ENCODE measurements at places on chromosomes 2 and 18. TPM values are rescaled to one million over a fixed set of nuclear protein-coding genes. Genes with fewer than 3 reads are reported as not detected.

DNA sequence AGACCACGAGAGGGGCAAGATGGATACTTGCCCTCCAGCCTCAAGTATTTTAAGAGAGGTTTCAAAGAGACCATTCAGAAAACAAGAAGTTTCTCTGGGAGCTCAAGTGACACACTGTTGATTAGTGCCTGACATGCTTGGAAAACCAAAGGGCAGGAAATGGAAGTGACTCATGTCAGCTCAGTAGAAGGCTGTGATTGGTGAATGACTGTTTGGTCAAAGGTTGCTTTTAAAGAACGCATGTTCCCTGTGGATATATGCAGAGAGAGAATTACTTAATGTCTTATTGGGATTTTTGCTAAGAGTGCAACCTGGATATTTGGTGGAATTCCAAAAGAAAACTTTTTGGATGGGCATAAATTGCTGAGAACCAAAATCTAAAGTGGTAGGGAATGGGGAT is 549.9 kb downstream of the XIRP2 start:
- DNase-seq, result no peak

DNA sequence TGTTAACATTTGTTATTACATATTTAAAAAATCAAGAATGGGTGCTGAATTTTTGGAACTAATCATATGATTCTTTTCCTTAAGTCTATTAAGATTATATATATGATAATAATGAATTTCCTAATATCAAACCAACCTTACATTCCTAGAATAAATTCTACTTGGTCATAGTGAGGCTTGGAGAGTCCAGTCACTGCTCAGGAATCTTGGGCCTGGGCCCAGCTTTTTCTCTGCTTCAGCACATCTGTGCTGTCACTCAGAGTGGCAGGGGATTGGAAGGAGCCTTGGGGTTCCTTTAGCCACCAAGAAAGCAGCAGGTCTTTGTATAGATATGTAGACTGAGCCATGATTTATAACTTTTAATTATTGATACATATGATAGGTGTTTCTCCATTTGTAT is 19.9 kb upstream of the ZAP70 start:
- DNase-seq, result no peak

- DNase-seq, result no peak
Observed at GRCh38 chr2:173223871-173224270, 130.8 kb upstream of the CDCA7 start.

DNA sequence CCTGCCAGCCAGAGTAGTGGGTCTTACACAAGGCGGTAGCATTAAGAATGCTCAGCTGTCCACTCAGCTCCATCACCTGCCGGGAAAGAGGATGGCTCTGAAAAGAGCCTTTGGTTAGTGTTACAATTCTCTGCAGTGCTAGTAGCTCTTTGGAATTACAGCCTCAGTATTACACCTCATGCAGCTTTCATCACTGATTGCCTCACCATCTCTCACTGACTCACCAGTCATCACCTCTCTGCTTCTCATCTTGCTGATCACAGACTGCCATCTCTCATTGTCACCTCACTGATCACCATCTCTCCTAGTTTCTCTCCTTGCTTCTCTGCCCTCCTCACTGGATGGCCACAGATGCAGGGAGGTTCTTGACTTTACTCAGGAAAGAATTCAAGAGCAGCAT is 573.5 kb upstream of the SETBP1 start:
- no peak for DNase-seq

- no peak for DNase-seq
Observed at GRCh38 chr2:54680397-54681041, 42.9 kb upstream of the EML6 start.

DNA sequence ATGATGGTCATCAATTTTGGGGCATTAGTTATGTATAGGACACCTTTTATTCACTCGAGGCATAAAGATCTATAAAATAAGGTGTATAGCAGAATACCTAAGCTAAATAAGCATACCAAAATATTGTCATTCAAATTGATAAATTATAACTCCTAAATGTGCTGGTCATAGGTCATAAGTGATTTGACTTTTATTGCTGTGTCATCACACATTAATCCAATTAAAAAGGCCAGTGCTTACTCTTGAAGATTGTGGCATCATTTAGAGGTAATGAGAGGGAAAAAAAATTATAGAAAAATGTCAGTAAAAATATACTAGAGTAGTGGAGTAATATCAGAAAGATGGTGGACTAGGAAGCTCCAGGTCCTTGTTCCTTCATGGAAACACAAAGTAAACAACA is 346.9 kb upstream of the LRRTM1 start:
- no peak for DNase-seq

DNA sequence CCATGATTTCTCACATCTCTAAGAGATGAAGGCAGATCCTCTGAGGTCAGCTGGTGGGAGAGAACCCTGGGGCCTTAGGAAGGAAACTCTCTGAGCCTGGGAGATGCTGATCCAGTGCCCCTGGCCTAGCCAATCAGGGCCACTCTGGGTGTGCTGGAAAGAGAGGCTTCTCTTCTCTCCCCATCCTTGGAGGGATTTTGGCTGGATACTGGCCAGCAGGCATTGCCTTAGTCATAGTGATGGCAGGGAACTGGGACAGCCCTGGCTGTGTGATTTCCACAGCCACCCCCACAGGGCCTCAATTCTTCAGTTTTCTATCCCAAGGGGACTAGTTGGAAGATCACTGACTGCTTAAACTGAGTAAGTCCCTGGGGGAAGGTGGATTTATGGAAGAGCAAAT is 26.6 kb upstream of the PLB1 start:
- no peak for DNase-seq

The MYCN gene
- total RNA-seq, result 0.32 TPM

DNA sequence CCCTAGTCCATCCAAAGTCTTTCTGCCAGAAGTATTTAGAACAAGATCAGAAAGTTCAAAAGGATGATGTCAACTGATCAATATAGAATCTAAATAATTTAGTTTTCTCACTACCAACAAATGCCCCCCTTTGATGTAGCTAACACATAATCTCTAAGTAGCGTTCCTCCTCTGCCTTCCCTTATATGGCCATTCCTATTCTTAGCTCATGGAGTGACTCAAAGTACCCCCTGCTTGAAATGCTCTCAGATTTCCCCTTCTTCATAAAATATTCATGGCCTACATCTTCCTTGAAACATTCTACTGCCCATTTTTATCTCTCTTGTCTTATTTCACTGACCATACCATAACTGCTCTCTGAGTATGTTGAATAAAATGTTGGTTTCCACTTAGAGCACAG is 151.5 kb downstream of the UPP2 start:
- DNase-seq, result no peak

DNA sequence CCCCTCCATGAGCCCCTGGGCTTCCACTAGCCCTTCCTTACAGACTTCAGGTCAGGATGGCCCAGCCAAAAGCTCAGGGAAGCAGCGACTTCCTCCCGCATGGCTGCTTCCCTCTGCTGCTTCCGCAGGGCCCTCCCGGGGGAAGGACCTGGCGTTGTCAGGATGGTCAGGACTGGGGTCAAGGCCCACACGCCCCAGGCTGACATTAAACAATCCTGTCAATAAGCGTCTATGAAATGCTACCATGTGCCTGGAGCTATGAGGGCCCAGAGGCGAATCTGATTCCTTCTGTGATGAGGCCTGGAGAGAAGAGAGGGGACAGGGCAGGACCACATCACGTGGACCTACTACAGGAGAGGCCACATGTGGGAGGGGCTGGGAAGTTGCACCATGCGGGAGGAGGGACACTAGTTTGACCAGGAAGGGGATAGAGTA is 17.3 kb downstream of the CYS1 start:
- DNase-seq, result no peak

DNA sequence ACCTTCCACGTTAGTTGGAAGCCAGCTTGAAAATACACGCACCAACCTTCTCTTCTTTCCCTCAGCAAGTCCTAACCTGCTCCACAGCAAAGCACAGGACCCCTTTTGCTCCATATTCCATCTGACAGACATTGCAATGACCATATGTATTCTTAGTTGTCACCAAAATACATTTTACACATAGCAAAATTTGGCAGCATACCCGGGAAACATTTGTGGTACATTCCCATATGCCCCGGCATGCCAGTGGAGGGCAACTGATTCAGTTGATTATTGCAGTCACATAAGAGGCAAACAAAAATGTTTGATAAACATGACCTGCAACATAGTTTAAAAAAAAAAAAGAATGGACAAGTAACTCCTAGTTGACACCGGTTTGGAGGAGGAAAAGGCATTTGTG is 202.1 kb upstream of the UBE2E3 start:
- no peak for DNase-seq

- DNase-seq, result no peak
Observed at GRCh38 chr2:230697676-230698075, 15.0 kb upstream of the CAB39 start.

GRCh38 chr2:60948926-60949579 is 67.7 kb downstream of the REL start:
- DNase-seq, result no peak

DNA sequence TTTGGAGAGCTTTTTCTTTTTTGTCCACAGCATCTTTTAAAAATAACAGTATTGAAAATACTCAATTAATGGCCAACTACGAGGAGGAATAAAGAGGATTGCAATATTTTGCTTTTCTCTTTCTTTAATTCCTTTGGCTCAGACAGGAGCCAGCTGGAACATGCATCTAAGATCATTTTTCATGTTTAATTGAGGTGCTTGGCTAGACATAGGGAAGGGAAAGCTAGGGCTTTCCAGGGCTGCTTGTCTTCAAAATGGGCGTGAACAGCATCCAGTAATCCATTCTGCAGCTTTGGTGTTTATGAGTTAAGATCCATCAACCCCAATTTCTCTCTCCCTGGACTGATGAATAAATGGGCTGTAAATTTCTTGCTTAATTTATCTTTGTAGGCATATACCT is 323.0 kb downstream of the PTPRM start:
- no peak for DNase-seq

DNA sequence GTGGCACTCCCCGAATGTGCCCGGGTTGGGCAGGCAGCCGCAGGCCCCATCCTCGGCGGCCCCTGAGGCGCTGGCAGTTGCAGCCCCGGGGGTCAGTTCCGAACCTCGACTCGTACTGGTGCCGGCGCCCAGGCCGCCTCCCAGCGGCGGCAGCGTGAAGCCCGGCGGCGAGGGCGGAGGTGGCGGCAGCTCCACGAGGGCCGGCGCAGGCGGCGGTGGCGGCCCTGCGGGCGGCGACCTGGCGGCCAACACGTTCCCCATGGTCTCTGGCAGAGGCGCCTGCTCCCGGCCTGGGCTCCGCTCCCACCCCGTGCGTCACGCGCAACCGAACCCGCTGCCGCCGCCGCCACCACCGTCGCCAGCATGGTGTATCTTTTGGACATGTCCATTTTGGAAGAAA is 196.3 kb downstream of the CCDC74A start:
- no peak for DNase-seq

DNA sequence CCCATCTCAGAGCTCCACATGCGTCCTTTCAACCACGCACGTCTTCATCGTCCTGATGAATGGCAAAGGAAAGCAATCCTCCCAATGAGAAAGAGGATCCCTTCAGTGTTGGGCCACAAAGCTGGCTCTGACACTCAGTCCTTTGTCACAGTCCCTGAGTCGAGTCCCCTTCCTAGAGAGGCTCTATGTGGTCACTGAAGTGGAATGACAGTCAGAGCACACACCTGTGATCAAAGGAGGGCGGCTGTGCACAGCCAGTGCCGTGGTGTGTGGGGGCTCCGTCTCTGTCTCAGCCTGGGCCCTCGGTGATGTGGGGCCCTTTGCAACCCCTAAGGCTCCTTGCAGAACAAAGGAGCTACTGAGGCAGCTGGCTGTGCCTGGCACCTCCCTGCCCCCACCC is 157.3 kb upstream of the APCDD1 start:
- DNase-seq, result no peak

The PARD6G gene
- total RNA-seq, result 14.4 TPM

- DNase-seq, result peak; percentile 76
Observed at GRCh38 chr2:190881598-190882410, 1.2 kb downstream of the GLS start.

DNA sequence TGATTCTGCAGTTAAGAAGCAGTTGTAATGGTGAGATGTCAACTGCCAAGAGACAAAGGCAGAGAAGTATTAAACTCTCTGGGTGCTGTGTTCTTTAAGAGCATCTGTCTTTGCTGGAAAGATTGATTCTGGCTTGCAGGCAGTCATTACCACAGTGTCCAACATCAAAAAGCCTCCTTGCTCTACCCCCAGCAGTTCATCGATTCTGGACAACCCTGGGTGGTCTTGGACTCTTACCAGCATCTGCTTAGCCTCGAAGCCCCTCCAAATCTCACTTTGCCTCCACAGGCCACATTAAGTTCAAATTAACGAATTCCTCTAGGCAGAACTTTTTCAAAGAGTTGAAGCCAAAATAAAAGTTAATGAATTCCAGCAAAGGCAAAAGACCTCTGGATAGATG is 1061.4 kb downstream of the TSN start:
- DNase-seq, result no peak

The C1QL2 gene
- not detected for total RNA-seq

DNA sequence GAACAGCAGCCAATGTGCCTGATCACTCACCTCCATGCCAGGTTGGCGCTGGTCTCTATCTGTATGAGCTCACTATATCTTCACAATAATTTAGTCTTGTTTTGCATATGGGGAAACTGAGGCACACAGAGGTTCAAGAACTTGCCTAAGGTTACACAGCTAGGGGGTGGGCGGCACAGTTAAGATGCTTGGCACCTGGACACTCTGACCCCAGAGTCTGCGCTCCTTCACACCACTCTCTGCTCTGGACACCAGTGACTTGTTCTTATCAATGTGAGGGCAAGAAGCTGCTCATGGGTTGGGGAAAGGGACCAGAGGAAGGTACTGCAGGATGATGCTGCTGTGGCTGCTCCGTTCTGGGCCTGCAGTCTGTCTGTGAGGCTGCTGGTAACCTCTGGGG is 27.1 kb downstream of the FBLN7 start:
- DNase-seq, result no peak

GRCh38 chr18:3256693-3257626 is 5.0 kb upstream of the MYL12B start:
- no peak for DNase-seq

The KATNAL2 gene
- total RNA-seq, result 8.2 TPM

The SAG gene
- total RNA-seq, result not detected

DNA sequence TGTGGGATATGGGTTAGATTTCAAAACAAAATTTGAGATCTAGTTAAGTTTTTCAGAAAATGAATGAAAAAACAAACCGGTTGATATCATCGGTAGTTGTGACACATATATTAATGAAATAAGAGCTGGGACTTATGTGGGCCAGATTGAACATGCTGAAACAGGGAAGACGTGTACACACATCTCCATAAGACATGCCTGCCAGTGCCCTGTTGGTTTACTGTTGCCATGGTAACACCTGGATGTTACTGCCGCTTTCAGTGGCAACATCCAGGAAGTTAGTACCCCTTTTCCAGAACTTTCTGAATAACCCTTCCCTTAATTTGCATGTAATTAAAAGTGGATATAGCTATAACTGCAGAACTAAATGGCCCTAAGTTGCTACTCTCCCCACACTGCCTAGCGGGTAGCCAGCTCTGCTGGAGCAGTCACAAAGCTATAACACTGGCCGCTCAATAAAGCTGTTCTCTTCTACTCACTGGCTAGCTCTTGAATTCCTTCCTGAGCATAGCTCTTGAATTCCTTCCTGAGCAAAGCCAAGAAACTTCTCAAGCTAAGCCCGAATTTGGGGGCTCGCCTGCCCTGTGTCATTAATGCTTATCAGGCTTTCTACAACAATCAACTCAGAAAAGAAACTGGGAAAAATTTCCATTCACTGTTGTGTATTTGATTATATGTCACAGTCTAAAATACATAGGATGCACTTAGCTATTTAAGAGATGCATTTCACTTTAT is 776.3 kb upstream of the CDH7 start:
- no peak for DNase-seq

The CNDP1 gene
- total RNA-seq, result not detected

Measured in breast epithelium (tissue), 4 donors.